ENCODE measurements at places on chromosomes 5 and 9.

DNA sequence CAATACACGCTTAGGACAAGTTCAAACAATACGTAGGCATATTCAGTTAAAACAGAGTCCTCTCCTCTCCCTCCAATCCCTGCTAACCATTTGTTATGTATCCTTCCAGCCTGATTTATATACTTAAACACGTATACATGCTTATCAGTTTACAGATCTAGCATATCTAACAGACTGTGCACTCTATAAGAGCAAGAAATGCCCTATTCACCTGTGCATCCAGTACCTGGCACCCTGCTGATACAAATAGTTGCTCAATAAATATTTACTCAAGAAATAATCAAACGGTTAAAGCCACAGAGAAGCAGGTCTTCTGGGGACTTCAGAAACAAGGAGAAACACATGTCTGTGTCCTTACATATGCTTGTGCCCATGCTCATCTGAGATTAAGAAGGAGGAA lies 55.9 kb downstream of the MLLT3 start:
- no peak for DNase-seq

GRCh38 chr5:72436796-72437471 lies 70.3 kb downstream of the ZNF366 start:
- no peak for DNase-seq

DNA sequence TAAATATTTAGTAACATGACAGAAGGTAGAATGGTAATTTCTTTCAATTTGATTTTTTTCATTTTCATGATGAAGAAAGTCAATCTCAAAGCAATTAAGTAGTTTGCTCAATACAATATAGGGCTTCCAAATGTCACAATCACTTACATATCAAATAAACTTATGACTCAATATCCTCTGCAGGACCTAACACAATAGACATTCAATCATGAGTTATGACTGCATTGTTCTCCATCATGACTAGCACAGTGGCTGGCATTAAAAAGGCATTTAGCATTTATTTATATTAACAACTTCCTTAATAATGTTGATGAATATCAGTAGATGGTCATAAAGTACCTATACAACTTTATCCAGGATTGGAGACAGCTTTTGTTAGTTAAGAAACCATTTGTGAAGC lies 1499.6 kb downstream of the EFNA5 start:
- no peak for DNase-seq

GRCh38 chr9:134534661-134535080 lies 106.9 kb upstream of the COL5A1 start:
- DNase-seq = no peak

DNA sequence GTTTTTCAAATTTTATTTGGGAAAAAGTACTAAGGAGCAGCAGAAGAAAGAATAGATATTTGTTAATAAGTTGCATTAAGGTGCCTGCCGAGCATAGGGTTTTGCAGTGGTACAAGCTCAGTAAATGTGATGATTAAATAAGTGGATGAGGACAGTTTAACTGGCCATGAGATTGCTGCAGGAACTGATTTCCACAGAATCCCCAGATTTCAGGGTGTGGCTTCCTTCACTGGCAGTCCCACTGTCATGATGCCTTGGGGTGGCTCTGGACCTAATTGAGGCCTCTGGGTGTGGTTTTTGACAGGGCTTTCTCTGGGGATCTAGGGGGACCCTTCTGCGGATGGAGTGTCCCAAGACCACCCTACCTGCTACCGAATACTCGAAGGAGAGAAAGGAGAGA lies 1.4 kb downstream of the PHF24 start:
- no peak for DNase-seq

DNA sequence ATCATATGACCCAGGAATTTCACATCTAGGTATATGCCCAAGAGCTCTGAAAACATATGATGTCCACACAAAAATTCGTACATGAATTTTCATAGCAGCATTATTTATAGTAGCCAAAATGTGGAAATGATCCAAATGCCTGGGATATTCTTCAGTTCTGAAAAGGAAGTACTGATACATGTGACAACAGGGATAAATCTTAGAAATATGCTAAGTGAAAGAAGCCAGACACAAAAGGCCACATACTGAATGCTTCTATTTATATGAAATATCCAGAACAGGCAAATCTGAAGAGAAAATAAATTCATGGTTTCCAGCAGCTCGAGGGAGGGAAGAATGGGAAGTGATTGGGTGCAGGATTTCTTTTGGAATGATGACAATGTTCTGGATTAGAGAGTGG lies 16.8 kb upstream of the ZBTB43 start:
- no peak for DNase-seq

- DNase-seq = no peak
Measured at GRCh38 chr5:38582293-38582974, 26.0 kb upstream of the LIFR start.

GRCh38 chr5:151132963-151133362 lies 24.6 kb downstream of the ANXA6 start:
- DNase-seq = no peak

DNA sequence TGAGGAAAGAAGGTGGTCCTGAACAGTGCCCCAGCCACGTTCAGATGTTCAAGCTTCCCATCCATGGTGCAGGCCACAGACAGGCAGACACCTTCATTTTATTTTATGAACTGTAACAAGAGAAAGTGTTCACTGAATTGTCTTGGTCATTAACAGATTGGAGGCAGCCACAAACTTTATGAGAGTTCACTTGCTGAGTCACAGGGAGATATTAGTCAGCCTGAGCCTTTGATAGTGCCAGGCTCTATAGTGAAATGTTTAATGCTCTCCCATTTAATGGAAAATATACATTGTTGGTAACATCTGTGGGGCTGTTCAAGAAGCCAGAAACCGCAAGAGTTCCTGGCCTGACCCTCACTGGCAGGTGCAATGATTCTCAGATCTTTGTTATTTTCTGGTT lies 237.0 kb downstream of the TENT4A start:
- no peak for DNase-seq

DNA sequence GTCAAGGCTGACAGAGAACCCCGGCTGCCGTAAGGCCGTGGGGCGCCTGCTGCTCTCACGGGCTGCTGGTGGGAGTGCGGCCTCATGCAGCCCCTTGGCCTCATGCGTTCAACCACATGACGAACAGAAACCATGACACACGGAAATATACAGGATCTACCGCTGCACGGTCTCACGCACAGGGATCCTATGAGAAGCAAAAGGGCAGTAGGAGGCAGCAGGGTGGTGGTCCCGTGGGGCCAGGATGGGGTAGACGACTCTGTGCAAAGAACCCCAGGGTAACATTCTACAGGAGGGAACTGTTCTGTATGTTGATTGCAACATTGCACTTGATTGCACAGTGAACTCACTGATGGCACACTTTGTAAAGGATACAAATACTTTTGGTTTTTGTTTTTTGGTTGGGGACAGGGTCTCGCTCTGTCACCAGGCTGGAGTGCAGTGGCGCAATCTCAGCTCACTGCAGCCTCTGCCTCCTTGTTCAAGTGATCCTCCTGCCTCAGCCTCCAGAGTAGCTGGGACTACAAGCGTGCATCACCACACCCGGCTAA lies 51.6 kb downstream of the NACC2 start:
- no peak for DNase-seq

DNA sequence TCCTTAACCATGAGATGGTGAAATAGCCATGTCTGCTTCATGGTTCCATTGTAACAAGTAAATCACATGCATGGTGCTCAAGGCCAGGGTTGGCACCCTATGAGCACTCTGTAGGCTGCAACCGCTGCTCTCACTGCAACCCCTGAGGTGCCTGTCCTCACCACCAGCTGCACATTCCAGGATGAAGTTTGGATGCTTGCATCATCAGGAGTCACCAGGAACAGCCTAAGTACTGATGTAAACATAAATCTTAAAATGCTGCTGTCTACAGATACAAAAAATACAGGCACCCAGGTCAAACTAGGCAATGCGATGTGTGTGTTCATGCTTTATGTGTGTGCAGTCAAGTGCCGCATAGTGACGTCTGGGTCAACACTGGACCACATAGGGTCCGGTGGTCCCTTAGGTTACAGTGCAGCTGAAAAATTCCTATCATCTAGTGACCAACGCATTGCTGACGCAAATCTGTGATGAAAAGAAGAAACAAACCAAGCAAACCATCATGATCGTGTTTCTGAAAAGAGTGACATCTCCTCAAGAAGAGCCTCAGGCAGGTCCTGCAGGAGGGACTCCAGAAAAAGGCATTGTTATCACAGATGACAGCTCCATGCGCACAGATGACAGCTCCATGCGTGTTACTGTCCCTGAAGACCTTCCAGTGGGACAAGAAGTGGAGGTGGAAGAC lies 234.8 kb downstream of the AUH start:
- no peak for DNase-seq

GRCh38 chr5:157540707-157541446 lies 34.7 kb downstream of the ADAM19 start:
- peak; percentile 23 for DNase-seq

GRCh38 chr5:116671211-116671736 lies 96.7 kb upstream of the SEMA6A start:
- DNase-seq = no peak

- DNase-seq = peak; percentile 10
Measured at GRCh38 chr5:17217493-17218352, at the start of gene BASP1. BASP1 (plus strand) TSS chr5:17217631; CDS start chr5:17275217, 57,586 bp downstream.

- DNase-seq = no peak
Measured at GRCh38 chr5:54332720-54333119, 22.3 kb upstream of the ARL15 start.

- no peak for DNase-seq
Measured at GRCh38 chr5:140587495-140587894, 22.9 kb downstream of the SLC35A4 start.

- no peak for DNase-seq
Measured at GRCh38 chr9:76462126-76462525, 3.1 kb downstream of the GCNT1 start.

DNA sequence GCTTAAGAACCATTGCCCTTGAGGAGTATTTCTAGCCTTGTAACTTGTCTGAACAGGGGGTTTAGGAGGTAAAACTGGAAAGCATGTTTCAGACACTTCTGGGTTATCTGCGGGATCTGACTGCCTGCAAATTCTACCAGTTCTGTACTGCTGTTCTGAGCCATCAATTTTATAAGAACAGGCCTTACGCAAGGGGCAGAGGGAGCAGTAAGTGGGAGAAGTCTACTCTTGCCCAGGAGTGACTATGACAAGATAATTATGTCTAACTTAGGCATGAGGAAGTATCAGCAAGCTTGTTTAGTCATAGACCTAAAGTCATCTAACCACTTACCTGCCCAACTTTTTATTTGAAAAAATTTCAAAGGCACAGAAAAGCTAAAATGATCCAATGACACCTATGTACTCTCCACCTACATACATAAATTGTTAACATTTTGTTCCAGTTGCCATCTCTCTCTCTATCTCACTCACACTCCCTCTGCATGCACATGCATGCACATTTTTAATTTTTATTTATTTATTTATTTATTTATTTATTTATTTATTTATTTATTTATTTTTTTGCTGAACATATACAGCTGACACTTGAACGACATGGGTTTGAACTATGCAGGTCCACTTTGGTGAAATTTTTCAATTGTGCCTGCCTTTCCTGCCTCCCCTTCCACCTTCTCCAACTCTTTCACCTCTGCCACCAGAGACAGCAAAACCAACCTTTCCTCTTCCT lies 18.4 kb upstream of the DEPDC1B start:
- DNase-seq = no peak

DNA sequence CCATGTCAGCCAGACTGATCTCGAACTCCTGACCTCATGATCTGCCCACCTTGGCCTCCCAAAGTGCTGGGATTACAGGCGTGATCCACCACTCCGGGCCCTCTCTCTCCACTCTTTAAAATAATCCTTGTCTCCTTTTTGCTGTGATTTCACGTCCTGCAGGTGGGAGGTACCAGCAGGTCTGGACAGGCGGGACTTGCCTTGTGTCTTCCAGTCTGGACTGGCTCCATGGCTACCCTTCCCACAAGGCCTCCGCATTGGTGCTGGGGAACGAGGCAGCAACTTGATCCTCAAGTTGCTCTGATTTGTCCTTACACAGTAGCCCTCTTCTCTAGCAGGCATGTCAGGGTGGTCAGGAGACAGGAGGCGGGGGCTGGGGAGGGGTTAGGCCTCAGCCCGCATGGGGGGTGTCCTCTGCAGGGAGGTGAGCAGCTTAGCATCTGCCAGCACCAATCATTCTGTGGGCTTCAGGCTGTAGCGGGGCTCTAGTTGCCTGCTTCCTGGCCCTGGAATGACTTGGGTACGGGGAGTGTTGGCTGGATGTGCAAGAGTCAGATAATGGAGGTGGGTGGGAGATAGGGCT lies 54.3 kb downstream of the TENT4A start:
- no peak for DNase-seq

DNA sequence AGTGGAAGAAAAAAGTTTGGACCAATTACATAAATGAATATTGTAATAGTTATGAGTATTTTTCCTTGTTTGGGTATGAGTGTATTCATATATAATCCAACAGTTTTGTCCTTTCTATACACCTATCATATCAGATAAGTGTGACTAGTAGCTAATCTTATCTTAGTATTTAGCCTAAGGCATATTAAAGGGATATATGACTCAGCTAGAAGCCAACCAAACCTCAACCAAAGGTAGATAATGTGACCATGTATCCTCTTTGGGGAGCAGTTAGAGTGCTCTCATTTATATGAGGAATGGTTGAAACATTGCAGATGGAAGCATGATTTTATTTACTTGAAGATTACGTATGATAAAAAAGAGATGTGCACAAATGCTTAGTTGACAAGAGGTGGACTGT lies 370.0 kb upstream of the CTNND2 start:
- no peak for DNase-seq

- DNase-seq = no peak
Measured at GRCh38 chr5:51810592-51810991, 427.3 kb downstream of the ISL1 start.

DNA sequence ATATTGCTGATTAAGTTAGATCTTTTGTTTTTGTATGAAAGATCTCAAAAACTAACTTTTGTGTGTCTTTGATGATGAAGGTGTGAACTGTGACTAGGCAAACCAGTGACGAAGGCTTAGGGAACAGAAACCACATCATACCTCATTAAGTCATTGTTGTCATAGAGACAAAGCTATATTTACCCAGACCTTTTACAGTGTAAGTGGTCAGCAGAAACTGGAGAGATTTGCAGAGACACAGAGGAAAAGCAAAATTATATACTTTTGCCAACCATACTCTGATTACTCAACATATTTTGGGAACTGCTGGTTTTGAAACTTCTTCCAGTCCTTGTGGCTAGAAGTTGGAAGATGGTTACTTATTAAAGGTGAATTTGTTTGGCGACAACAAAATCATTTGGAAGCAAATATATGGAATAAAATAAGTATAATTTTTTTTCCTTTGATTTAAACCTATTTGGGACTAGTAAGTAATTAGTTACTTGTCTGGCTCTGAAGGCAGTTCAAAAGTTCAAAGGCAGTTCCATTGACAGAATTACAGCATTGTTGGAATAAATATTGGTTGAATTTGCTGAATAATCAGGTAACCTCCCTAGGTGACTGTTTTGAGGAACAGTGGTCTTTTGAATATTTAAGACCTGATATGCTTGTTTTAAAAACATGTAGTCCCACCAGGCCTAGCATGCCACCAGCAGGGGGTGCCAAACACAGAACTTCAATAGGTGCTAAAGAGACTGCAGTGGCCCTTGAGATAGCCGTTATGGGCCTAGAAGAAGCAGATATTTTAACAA lies 103.8 kb downstream of the RPS23 start:
- peak; percentile 48 for DNase-seq

- no peak for DNase-seq
Measured at GRCh38 chr5:159071382-159071781, 28.3 kb downstream of the EBF1 start.

GRCh38 chr5:124718380-124718789 lies 28.1 kb downstream of the ZNF608 start:
- no peak for DNase-seq
